ENCODE measurements at places on chromosomes 13 and 19.

DNA sequence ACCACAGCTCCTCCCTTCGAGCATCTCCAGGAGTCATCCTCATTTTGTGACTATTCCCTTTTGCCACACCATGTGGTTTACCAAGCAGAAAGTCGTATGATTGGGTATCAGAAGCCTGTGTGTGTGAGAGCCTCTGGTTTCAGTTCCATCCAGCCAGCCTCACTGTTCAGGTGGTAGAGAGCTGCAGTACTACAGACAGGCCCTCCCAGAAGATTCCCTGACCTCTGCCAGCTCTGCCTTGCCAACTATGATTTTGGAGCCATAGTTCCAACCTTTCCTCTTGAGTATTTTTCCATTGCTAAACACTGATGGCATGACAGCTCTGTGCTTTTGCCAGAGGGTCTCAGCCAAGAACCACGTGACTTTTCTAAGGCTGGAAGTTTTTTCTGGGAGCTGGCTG lies 82.5 kb downstream of the DHRS12 start:
- no peak for DNase-seq

DNA sequence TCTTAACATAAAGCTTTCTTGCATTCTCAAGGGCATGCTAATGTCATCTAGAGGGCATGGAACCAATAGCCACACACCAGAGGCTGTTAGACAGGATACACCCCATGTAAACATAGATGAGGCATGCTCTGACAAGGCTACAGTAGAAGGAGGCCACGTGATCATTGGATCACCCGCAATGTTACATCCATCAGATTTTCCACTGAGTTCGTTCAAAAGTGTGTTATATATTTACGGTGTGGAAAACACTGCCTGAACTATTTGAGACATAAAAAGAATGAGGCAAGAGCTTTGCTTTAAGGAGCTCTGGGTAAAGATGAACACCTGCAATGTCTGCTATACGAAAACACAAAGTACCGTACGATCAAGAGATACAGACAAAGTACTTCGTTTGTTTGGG lies 817.5 kb upstream of the SLC10A2 start:
- no peak for DNase-seq

DNA sequence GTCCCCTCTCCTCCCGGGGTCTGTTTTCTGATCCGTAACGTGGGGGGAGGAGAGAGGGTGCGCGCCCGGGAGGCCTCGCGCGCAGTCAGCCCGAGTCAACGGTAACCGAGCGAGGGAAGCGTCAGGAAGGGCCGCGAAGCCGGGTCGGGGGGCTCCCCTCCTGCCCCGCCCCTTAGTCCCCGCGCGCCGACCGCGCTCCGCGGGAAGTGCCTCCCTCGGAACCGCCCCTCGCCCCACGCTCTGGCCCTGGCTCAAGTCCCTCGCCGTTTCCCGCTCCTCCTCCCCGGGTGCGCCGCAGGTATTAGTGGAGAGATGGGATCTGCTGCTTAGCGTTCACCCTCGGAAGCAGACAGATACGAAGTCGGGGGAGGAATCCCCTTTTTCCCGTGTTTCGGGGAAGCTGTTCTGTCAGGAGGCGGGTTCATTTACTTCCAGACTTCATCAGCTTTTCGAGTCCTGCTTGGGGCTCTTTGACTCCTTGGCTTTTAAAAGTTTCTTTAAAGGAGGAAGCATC lies 770 bp downstream of the HNRNPM start:
- DNase-seq, result peak; percentile 47

GRCh38 chr13:41220401-41220800 lies 26.0 kb upstream of the KBTBD7 start:
- DNase-seq, result no peak

GRCh38 chr19:47232422-47233211 lies 1.6 kb upstream of the BBC3 start:
- peak; percentile 37 for DNase-seq
